Amniotic stem cell (primary cell): ENCODE measurements at places on chromosomes 12 and 14.

GRCh38 chr12:14194572-14194971, 170.9 kb upstream of the ATF7IP start:
- DNase-seq, result no peak

DNA sequence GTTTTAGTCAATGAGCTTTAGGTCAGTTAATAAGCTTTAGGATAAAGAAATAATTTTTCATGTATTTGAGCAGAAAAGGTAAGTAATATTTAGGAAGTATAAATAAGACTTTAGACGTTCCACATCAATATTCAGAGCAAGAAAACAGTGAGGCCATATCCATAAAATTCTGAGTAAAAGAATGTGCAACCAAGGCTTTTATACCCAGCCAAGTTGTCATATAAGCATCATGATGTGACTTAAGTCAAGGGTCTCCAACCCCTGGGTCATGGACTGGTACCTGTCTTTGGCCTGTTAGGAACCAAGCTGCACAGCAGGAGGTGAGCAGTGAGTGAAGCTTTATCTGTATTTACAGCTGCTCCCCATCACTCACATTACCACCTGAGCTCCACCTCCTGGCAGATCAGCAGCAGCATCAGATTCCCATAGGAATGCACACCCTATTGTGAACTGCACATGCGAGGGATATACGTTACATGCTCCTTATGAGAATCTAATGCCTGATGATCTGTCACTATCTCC, 74.1 kb downstream of the ZNF664 start:
- no peak for DNase-seq

DNA sequence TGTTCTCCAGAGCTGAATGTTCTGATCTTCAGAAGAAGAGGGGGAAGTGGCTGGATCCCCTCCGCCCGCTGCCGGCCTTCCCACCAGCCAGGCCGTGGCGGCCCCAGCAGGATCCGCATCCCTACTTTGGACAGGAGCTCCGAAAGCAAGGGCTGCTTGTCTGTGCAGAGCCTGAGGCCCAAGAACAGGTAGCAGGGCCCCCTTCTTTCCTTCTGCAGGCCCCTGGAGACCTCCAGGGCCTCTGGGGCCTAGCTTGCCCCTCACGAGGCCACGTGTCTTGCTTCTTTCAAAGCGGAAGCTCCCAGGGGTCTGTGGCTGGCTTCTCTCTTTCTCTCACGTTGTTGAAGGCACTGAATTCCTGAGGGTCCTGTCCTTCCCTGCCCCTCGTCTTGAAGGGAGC, 13.2 kb downstream of the PGF start:
- DNase-seq, result no peak

DNA sequence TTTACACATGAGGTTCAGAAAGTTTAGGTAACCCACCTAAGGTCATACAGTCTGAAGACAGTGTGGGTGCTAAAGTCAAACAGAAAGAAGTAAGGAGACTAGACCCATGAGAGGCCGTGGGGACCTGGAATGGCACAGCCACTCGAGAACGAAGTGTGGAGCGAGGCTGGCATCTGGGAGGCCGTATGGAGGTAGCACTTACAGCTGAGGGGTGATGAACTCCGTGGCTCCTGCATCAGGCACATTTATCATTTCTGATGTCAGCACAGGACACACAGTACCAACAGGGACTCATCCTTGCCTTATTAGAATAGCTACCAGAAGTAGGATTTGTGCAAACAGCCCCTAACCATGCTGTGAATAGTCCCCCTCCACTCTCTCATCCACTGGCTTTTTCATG, 30.5 kb downstream of the CRACR2A start:
- no peak for DNase-seq

- no peak for DNase-seq
Observed at GRCh38 chr14:105138021-105138541, 30.5 kb downstream of the JAG2 start.

DNA sequence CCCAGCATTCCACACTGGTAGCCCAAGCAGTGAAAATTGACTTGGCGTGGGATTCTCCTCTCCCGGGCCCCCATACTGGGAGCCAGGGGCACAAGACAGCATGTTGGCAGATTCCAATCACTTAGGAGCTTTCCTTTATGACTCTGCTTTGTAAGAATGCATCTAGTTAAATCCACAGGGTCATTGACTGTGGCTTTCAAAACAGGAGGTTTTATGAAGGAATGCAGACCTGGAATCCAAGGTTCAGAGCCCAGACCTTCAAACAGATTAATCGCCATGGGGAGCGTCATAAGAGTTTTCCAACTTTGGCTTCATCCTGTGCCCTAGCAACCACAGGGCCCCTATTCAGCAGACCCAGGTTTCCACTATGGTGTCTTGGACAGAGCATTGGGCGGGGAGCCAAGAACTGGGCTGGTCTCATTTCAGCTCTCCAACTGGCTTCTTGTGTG, 76.4 kb upstream of the RMST start:
- no peak for DNase-seq

DNA sequence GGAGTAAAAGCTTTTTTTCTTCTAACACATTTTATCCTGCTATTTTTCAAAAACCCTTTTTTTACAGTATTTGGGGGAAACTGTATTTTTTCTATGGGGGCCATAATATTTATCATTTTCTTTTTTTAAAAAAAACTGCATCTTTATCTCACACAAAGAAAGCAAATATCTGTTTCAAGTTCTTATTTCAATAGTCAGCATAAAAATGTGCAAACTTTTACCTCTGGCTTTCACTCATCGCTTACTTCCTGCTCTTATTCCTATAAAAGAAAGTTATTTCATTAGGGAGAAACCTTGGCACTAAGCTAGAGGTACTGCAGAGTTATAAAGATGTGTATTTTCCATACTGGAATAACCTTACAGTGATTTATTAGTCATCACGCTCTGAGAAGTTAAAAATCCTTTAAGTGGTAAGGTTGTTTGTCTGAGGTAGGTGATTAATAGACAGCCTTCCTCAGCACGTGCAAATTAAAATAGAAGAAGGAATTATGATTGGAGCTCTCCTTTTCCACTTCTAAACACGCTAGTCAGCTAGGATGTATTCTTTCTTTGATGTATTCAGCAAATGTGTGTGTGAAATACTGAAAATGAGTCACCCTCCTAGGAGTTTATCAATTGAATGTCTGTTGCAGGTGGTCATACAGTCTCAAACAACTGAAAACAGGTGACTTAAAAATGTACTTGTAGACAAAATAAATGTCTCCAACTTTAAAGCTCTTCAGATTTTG, 461.0 kb downstream of the GXYLT1 start:
- DNase-seq, result no peak

GRCh38 chr12:91368613-91369012, 186.0 kb upstream of the DCN start:
- DNase-seq, result no peak

DNA sequence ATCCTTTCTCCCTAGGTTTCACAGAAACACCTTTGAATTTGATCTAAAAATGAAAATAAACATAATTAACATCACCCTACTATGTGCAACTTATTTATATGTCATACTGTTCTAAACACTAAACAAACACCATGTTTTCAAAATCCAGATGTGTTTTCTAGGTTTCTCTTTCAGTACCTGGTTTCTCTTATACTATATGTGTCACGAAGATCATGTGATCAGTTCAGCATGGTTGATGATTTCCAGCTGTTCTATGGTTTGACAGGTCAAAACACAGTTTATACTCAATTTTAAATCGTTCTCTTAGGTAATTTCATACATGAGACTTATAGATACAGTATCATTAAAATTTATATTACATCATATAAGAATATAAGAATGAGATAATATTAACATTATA, 373.1 kb downstream of the SOX5 start:
- no peak for DNase-seq

- no peak for DNase-seq
Observed at GRCh38 chr12:102618197-102618877, 138.0 kb upstream of the IGF1 start.
